ENCODE measurements at places on chromosomes 2 and 18.

GRCh38 chr2:169320561-169320960 lies 41.8 kb downstream of the LRP2 start:
- DNase-seq, result no peak

DNA sequence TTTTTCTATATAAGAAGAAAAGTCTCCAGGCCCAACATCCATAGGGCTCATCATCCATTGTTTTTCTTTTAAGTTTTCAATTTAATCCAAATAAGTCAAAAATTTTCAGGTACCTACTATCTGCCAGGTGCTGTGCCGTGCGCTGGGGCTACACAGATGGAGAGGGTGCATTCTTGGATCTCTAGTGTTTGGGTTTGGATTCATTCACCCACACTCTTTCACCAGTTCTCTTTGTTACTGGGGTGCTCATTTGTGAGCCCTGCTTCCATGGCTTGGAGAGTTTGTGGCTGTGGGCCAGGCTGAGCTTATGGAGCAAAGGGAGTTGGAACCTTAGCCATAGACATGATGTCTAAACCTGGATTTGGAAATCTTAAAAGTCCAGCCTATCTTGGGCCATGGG lies 51.0 kb downstream of the CDK15 start:
- no peak for DNase-seq

DNA sequence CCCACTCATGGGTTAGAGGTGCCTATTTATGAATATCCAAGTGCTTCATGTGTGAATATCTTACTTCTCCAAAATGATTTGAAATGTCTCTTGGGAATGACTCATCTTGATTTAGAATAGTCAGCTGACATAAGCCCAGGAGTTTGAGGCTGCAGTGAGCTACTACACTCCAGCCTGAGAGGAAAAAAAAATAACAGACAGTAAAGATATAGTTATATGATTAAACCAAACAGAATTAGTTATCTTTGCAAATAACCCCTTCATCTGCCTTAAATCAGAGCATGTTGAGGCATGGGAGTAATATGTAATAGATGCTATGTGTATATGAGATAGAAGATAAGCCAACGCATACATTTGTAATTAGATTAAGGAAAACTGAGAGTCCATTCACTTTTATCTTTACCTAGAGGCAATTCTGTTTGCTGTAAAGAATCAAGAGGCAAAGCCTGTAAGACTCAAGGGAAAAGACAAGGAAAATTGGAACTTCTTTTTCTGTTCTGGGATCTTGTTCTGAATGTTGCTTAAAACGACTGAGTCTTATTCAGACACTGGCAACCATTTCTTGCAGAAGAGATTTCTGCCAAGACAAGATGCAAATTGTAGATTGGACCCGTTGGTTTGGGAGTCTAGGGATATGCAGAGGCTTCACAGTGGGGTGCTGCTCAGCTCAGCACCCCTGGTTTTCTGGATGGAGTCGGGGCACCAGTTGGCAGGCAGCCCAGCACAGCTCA lies 104.4 kb downstream of the LIPG start:
- DNase-seq, result no peak

DNA sequence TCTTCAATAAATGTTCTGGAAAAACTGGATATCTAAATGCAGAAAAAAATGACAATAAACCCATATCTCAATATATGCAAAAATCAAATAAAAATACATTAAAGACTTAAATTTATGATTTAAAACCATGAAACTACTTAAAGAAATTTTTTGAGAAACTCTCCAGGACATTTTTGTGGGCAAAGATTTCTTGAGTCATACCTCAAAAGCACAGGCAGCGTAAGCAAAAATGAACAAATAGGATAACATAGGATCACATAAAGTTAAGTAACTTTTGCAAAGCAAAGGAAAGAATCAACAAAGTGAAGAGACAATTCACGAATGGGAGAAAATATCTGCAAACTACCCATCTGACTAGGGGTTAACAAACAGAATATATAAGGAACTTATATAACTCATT lies 1545.5 kb downstream of the SUCLG1 start:
- DNase-seq, result no peak

- no peak for DNase-seq
These were observed 287.6 kb downstream of the CAMKMT start for GRCh38 chr2:44649381-44649780.

DNA sequence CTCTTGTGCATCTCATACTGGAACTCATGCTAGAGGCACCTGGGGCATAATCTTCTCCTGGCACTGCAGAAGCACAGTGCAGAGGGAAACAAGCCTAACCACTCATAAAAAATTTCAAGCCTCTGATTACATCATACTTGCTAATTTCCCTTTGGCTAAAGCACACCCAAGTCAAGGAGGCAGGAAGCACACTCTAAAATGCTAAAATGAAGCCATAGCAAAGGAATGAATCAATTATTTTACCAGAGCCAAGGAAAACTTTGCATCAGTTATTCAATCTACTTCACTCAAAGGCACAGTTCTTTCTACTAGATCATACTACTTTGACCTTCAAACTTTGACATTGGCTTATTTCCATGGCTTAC lies 79.6 kb upstream of the SPOPL start:
- no peak for DNase-seq

GRCh38 chr18:35377875-35378573 lies 887 bp upstream of the ZNF396 start:
- no peak for DNase-seq

- no peak for DNase-seq
These were observed 806.7 kb downstream of the NRXN1 start for GRCh38 chr2:50225021-50225928.

DNA sequence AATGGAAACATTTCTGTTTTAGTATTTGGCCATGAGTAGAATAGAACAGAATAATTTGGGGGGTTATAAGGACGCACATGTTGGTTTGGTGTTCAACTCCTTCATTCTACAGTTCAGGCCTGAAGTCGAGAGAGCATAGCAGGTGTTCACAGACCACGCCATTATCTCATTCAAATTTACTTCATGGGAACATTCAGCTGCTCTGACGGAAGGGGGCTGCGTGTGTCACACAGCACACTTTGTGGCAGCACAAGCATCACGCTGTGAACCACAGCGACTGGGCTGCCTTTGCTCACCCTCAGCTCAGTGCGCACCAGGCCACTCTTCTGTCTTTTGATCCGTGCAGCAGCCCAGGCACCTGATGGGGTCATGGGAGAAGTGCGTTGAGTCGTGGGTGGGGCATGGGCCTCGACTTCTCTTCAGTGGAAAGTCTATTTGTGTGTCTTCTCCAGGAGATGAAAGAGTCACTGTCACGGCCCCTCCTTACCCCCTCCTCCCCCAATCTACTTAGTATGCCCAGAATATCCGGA lies 348.6 kb upstream of the SALL3 start:
- no peak for DNase-seq

DNA sequence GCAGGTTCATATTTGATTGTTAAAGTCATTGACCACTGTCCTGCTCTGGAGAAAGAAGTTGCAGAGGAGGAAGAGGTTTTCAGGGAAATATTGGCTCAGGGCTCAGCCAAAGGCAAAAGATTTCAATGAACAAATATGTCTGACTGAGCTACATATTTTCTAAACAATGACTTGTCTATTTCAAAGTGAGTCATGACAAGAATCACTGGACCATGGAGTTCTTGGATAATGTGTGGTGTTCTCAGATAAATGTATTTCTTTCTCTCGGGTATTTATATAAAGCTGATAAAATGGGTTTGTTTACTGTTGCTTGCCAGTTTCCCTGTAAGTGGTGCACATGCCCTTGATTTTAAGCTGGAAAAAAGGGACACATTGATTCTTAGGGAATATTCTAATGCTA lies 34.3 kb upstream of the RMP24 start:
- DNase-seq, result no peak

GRCh38 chr2:82539280-82539621 lies 1919.8 kb downstream of the SUCLG1 start:
- DNase-seq, result no peak

DNA sequence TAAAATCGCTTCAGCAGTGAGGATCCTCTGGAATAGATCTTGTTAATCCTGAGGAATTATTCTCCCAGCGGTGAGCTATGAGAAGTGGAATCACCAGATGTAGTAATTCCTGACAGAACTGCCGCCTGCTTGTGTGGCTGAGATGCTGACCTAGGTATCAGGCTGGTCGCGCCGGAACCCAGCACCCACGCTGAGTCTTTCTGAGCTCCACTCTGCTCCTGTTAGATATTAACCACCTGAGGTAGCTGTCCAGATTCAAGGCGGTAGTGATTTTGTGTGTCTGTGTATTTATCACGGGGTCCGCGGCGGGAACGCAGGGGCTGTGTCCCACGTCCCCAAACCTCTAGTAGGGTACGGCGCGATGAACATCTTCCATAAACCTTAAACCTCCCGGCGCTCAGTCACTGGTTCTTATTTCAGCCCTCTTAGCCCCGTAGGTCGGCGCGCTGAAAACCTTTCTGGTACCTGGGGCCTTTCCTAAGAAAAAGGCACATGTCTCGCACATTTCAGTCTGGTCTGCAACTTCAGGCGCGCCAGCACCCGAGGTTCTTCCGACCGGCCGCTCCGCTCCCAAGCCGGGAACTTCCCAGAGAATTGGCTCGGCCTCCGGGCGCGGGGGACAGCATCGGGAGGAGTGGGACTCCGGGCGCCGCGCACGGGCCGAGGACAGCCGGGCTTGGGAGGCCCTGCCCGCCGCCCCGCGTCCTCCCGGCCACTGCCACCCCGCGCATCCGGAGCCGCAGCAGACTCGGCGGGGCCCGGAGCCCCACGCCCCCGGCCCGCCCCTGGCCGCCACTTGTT lies 542 bp upstream of the CNNM3 start:
- DNase-seq, result no peak

- no peak for DNase-seq
These were observed 199.7 kb downstream of the ADCYAP1 start for GRCh38 chr18:1104181-1104881.

GRCh38 chr2:156401861-156402260 lies 34.3 kb upstream of the GPD2 start:
- DNase-seq, result no peak

DNA sequence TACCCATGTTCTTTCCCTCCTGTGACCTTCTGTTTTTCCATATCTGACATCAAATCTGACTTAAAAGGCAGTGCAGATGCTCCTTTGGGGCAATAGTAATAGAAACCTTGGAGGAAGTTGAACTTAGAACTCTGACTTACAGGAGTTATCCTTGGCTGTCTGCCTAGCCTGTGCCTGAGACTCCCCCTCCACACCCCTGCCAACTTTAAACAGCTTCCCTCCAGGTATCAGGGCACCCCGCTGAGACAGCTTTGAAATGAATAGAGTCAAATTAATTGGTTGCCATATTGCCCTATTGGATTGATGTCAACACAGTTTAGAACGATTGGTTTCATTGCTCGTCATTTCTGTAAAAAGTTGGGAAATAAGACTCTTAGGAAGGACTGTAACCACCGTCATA lies 322.0 kb downstream of the PRKCE start:
- DNase-seq, result no peak

DNA sequence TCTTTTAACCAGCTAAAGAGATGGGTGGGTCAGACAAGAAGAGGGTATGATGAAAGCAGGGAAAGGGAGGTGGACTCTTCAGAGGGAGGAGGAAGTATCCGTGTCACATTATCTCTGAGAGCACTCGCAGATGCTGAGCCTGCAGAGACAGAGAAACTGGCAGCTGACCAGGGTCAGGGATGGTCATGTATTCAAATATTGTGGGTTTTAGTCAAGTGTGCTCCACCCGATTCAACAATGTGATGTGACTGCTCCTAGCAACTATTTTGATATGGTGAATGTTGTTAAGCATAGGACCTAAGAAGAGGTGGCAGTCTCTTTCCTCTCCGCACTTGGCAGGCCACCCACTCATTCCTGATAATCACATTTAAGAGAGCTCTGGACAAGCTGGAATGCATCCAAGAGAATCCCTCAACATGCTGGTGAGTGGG lies 1.3 kb upstream of the CLIP4 start:
- no peak for DNase-seq

GRCh38 chr18:2199060-2199459 lies 372.2 kb downstream of the METTL4 start:
- DNase-seq, result no peak

GRCh38 chr2:169977530-169977929 lies 150.3 kb downstream of the UBR3 start:
- DNase-seq, result no peak

DNA sequence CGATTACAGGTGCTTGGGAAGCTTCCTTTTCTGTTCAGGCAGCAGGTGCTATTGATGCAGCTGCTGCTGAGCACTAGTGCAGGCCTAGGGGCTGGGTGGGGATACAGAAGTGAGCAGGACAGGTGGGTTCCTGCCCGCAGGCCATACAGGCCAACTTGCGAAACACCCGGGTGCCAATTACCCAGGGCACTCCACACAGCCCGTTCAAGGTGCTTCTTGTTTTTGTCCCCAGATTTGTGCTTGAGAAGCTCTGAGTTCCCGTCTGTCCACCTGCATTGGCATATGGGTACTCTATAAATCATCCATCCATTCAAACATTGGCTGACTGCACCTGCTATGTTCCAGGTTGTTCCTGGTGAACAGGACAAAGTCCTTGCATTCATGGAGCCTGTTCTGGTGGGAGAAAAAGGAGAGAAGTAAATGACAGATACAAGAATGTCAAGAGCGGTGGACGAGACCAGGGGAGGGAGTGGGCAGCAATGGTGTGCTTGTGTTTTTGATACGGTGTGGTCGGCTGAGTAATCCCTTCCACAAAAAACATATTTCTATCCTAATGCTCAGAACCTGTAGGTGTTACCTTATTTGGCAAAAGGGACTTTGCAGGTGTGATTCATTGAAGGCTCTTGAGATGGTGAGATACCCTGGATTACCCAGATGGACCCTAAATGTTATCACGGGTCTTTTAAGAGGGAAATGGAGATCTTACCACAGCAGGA lies 31.4 kb downstream of the SH3BP4 start:
- DNase-seq, result no peak

DNA sequence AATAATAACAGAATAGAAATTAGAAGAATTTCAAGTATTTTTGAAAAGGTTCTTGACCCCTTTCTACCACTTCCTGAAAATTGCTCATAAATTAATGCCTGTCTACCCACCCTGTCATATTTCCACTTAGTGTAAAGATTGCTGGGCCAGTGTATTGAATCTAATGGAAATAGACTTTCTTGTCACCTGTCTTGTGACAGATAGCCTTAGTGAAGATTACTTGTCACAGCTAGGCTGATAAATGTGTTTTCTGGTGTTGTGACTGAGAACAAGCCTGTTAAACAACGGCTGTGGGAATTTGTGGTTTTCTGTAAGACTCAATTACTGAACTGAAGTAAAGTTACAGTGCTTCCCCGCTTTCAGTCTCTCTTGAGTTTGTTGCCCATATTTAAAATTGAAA lies 37.0 kb downstream of the PIK3C3 start:
- DNase-seq, result no peak

DNA sequence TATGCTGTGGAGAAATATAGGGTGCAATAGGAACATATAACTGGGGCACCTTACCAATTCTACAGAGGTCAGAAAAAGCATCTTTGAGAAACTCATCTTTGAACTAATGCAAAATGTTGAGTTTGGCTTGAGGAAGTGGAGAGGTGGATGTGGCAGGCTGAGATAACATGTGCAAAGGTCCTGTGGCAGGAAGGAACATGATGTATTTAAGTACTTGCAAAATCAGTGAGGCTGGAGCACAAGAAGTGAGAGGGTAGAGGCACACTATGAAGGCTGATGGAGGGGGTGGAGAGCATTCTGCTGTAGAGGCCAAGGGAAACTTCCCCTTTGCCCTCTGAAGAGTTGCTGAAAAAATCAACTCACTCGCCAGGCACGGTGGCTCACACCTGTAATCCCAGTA lies 14.7 kb upstream of the RAB1A start:
- DNase-seq, result no peak

GRCh38 chr2:169363560-169364150 lies 1.3 kb upstream of the LRP2 start:
- peak; percentile 19 for DNase-seq

GRCh38 chr2:64646007-64646880 lies 7.5 kb downstream of the SERTAD2 start:
- peak; percentile 90 for DNase-seq

GRCh38 chr18:75170916-75171315 lies 38.0 kb downstream of the PTGR3 start:
- DNase-seq, result no peak
